ENCODE measurements at places on chromosomes 6 and 20.

DNA sequence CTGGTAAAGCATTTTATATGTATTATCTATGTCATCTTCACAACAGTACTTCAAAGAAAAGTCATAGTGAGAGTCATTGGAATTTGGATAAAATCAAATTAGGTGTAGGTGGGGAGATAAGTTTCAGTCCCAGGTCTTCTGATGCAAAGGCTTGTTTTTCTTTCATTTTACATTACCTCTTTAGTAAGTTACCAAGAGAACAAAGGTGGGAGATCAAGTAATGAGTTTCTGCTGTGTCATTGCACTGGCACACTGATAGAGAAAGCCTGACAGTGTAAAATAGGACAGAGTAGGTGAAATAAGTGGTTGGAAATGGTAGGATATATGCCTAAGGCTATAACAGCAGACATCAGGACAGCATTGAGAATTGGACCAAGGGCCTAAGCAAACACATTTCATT lies 250.4 kb downstream of the NKAIN2 start:
- no peak for DNase-seq

DNA sequence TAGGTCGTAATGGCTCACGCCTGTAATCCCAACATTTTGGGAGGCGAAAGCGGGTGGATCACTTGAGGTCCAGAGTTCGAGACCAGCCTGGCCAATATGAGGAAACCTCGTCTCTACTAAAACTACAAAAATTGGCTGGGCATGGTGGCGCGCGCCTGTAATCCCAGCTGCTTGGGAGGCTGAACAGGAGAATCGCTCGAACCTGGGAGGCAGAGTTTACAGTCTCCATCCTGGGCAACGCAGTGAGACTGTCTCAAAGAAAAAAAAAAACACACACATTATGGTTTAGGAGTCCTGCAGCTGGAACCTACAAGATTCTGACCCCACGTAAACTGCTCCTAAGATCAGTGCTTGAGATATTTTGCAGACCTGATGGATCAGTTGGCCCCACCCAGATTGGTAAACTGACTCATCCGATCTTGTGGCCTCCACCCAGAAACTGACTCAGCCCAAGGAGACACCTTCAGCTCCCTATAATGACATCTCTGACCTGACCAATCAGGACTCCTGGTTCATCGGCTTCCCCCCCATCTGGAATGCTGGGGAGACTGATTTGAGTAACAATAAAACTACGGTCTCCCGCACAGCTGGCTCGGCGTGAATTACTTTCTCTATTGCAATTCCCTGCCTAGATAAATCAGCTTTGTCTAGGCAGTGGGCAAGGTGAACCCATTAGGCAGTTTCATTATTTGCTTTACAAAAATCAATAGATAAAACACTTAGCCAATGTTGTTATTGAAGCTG lies 96.2 kb upstream of the BTN3A2 start:
- no peak for DNase-seq

- DNase-seq: no peak
Observed at GRCh38 chr6:107496892-107497684, 7.2 kb downstream of the SOBP start.

DNA sequence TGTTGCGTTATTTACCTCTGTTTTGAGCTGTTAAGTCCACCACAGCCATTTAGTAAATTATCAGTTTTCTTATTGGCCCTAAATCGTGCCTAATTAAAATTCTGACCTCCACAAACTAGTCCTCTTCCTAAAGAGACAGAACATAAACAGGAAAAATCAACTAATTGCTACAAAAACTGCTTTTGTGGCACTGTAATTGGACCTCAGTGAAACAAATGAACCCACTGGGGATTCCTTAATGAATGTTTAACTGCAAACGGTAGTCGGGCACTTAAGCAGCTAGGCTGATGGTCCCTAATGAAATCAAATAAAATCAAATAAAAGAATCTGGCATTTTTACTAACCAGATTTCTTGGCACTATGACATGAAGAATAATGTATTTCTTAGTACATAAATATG lies 513.4 kb upstream of the SLC35B3 start:
- no peak for DNase-seq

- no peak for DNase-seq
Observed at GRCh38 chr6:115078555-115078954, 735.7 kb upstream of the HS3ST5 start.

DNA sequence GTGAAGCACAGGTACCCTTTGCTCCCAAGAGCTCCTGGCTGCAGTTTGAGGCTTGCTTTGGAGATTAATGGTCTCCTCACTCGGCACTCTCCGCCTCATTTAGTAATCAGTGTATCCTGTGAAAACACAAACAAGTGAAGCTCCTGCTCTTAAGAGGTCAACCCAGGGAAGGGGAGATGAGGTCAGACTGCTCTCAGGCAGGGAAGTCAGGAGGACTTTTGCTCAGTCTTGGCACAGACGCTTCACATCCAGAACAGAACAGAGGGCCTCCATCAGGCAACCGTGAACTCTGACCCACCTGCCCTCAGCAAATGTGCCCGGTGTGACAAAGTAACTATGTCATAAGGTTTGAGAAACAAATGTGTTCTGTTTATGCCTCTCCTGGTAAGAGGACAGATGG lies 428.8 kb upstream of the JARID2 start:
- no peak for DNase-seq

- DNase-seq: no peak
Observed at GRCh38 chr6:138948546-138949179, 39.4 kb downstream of the REPS1 start.

- peak; percentile 54 for DNase-seq
Observed at GRCh38 chr20:35226126-35226883, at the start of gene MMP24. TSS of gene MMP24 (plus strand) at chr20:35226690. CDS start at chr20:35226739, 49 bp downstream.

GRCh38 chr6:52595000-52595795 lies 18.3 kb upstream of the TRAM2 start:
- no peak for DNase-seq

DNA sequence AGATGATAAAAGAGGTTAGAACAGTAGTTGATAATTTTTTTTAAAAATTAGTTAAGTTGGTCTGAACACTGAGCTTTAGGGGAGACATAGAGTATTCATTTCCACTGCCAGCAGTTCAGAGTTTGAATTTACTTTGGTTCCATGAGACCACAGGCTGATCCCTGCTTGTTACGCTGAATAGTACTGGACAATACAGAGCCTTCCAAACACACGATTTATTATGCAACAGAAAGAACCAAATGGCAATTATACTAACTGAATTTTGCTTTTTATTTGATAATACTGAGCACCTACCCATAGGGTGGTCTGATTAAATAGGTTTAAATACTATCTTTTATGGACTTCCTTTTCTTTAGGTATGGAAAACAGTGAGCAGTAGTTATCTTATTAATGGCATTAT lies 111.4 kb downstream of the POPDC3 start:
- no peak for DNase-seq

GRCh38 chr6:2582268-2582667 lies 168.5 kb downstream of the MYLK4 start:
- DNase-seq: no peak

DNA sequence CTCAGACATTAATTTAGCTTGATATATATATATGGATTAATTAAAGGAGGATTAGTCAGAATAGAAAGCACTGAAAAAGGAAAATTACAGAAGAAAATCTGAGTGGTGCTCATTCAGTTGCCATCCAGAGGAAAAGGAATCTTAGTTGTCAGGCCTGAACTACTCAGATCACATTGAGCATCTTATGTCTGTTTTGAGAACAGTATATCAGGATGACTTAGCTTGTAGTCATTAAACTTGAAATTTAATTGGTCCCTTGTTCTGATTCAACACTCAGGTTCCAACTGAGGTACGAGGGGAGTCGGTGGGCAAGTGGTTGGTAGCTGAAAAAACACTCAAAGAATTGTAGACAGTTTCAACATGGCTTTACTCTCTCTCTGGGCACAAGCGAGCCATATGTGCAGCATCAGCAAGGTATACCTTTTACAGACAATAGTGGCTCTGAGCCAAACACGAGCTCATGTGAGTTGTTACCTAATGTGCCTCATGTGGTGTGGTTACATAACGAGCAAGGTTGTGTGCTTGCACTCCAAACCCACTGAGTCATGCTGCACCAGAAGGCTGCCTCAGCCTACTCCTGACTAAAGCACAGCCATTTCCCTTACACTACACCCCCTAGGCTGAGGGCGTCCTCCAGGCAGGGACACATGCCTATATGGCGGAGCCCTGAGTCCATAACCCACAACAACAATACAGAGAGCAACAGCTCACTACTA lies 73.0 kb upstream of the HMGN3 start:
- DNase-seq: no peak

DNA sequence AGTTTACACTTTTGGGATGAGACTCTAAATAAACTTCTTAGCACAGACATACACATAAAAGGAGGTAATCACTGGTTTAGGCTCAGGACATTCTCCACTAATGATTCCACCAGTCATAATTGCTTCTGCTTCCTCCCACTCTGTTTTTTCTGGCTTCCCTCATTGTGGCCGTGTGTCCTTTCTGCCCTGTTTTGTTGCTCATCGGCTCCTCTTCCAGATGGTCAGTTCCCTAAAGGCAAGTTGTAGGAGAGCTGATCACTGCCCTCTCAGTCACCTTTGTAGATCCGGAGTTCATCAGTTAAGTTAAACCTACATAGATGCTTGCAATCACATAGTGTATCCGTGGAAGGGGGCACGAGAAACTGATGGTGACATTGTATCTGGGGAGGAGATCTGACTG lies 200.5 kb upstream of the ARG1 start:
- no peak for DNase-seq

DNA sequence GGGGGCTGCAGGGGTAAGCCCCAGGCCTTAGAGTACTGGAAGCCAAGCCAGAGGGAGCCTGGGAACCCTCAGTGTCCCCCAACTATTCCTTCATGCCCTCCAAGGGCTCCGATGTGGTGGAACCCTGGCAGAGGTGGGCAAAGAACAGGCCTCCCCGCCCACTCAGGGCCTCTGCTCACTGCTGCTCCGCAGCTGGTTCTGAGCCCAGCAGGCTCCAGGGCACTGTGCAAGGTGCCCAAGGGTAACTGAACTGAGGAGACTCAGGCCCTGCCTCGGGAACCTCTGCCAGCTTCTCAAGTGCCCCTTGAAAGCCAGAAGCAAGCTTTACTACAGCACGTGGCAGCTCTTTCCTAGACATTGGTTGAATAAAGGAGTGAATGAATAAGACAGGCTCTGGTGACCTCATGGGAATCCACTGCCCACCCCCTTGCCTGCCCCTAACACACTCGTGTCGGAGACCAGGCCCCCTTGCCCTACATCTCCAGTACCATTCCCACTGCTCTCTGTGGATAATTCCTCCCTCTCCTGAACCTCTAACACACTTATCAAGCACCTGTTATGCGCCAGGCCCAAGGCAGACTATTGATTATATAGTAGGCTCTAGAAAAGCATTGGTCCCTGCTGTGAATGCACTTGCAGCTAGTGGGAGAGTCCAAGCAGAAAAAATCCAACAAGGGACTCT lies 55.0 kb downstream of the TOX2 start:
- no peak for DNase-seq

DNA sequence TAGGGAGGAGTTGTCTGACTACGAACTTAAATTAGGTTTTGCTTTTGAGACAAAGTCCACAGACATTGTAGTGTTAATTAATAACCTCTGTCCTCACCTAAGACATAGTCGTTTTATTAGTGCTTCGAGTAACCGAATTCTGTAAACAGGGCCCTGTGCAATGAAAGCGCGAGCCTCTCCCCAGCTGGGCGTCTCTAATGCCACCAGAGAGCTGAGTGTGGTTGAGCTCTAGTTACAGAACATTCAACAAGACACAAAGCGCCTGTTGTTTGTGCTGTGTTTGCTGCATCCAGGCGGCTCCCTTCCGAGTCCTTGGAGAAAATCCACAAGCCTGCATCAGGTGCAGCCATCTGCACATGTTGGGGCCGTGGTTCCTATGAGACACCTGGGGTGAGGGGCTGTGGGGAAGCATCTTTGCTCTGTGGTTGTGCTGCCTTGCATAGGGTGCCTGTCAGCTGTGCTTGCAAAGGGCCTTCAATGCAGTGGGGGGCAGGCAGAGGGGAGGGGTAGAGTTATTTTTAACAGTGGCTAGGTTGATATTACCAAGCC lies 63.9 kb downstream of the CD164 start:
- no peak for DNase-seq

DNA sequence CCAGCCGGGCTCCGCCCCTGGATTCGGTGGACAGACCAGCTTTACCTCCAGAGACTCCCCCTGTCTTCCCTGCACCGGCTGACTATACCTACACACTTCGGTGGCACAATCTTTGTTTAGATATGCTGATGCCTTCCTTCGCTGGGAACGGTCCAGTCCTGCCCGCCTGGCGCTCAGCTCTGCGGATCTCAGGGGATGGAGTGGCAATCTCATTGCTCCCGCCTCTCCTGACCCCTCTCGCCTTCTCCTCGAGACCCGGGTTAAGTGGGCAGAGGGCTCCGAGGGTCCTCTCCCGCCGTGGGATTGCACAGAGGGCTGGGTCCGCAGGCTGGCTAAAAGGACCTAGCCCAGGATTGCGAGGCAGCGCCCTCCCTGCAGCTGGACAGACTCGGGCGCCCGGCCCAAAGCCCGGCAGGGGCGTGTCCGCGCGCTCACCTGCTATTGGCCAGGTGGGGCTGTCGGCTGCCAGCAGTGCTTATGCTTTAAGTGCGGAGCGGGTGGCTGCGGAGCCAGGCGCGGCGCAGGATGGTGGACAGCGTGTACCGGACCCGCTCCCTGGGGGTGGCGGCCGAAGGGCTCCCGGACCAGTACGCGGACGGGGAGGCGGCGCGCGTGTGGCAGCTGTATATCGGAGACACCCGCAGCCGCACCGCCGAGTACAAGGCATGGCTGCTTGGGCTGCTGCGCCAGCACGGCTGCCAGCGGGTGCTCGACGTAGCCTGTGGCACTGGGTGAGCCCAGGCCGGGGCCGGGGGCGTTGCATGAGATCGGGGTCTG lies at the start of gene GNMT:
TSS of gene GNMT (plus strand) at position 512 of the 777 bp plus-strand sequence. CDS start at position 526, 14 bp downstream.
- DNase-seq: peak; percentile 43

DNA sequence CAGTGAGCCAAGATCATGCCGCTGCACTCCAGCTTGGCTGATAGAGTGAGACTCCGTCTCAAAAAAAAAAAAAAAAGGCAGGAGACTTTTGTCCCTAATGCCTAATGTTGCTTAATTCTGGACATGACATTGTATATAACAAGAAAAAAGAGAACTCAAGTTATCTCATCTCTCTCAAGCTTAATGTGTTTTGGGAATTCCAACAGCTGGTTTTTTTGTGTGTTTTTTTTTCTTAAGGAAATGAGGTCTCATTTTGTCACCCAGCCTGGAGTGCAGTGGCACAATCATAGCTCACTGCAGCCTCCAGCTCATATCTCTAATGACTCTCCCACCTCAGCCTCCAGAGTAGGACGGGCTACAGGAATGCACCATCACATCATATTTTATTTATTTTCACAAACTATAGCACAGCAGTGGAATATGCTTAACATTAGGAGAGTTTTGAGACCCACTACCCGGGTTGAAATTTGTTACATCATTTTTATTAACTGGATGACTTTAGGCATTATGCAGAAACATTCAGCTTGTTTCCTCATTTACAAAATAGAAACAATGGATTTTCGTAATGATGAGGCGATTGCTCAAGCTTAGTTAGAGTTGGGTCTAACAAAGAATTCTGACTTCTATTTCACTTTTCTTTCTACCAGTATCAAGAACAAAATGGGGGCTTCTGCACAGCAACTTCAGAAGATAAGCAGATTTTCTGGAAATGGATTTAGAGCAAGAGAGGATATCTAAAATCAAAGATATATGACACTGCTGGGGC lies 104.1 kb upstream of the BTN3A2 start:
- DNase-seq: no peak

Measured in GM19239 (cell line).